GDM1 (cell line): ENCODE measurements at places on chromosomes 2 and 18.
A peak's percentile ranks its signal among the peaks of the same experiment; 100 is the strongest.

GRCh38 chr2:102190430-102191107, 3.7 kb downstream of the IL1RL2 start:
- no peak for DNase-seq

DNA sequence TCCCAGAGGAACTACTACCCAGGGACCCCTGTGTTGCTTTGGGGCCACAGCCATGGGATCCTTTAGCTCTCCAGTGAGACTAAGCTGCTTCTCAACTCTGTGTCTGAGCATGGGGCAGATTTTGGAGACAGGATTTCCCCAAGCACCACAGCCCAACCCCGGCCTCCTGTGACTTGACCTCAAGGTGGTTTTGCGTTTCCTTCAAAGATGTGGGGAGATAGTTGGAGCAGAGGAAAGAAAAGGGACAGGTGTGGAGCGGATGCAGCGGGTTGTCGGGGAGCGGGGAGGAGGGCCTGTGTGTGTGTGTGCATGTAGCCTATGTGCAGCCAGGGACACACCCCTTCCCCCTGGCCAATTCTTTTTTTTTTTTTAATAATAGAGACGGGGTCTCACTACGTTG, 10.2 kb downstream of the ARID5A start:
- DNase-seq, result no peak

GRCh38 chr18:67215686-67216085, 300.8 kb downstream of the DSEL start:
- DNase-seq, result no peak

- DNase-seq, result no peak
Measured at GRCh38 chr2:195663007-195663406, 6.0 kb downstream of the SLC39A10 start.

GRCh38 chr2:177143444-177143843, 69.2 kb upstream of the HNRNPA3 start:
- DNase-seq, result peak; percentile 55

DNA sequence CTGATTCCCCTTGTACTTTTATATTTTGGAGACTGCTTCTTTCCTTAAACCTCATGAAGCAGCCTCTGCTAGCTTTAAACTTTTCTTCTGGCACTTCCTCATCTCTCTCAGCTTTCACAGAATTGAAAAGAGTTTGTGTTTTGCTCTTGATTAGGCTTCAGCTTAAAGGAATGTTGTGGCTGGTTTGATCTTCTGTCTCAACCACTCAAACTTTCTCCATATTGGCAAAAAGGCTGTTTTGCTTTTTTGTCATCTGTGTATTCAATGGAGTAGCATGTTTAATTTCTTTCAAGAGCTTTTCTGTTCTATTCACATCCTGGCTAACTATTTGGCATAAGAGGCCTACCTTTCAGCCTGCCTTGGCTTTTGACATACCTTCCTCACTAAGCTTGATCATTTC, 36.3 kb upstream of the MSTN start:
- no peak for DNase-seq

- DNase-seq, result no peak
Measured at GRCh38 chr2:239177908-239178307, 222.9 kb downstream of the HDAC4 start.

GRCh38 chr2:215635071-215635787, 199.4 kb upstream of the FN1 start:
- no peak for DNase-seq

DNA sequence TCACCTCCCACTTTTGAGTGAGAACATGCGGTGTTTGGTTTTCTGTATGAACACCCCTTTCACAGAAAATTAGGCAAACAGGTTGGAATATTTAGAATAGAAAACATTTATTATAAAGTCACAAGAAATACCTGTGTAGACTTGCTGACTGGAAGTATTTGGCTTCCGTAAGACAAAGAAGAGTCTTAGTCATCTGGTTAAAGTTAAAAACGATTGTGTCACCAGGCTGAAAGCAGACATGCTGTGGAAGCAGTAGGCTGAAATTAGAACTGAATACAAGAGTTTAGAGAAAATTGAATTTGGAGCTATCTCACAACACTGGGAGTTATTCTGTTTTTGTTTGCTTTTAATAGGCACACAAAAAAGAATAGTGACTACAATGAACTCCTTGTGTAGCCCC, 16.2 kb upstream of the CLASP1 start:
- DNase-seq, result no peak

DNA sequence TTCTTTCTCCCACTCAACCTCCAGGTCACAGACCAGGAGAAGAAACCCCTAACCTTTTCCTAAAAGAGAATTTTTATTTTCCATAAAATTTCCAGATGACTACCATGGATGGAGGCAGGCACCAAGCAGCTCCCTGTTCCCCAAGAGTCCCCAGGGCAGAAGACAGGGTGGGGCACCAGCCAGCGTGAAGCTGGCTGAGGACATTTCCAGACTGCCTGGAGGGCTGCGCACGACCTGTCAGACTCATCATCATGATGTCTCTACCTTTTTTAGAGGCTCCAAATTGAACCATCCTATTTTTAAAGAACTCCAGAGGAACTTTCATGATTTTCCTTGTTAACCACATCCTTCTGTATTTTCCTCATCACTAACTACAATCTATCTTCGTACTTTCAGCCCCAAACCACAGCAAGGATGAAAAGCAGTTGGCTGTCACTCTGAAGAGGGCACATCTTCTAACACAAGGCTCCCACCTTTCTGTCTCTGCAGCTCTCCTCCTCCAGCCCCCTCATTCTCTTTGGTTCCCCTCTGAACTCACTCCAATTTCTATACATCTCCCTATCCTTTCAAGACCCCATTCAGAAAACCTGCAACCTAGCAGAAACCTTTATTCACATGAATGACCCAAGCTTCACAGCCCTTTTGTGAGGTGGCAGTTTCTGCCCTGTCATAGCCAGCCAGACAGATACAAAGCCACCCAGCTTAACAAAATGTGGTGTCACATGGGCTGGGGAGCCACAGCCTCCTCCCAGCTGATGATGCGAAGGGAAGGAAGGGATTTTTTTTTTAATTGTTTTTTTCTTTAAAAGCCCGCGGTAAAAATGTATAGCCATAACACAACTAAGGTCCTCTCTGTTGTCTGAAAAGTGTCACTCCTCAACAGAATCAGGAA, 11.1 kb downstream of the AMMECR1L start:
- DNase-seq, result no peak

DNA sequence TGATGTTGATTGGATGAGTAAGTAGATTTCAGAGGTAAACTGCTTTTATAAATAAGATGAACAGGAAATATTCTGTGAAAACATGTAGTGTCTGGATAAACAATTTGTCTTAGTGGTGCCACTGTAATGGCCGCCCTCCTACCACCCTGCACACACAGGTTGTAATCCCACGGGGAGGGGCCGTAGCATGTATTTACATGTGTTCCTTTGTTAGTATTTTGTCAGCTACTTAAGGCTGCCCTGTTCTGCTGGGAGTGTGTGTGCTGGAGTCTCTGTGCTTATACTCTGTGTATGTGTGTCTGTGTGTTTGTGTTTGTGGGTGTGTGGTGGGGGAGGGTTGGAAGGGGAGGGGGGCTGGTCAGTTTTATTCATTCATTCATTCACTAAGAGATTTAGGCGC, 5.1 kb downstream of the TSHZ1 start:
- no peak for DNase-seq

DNA sequence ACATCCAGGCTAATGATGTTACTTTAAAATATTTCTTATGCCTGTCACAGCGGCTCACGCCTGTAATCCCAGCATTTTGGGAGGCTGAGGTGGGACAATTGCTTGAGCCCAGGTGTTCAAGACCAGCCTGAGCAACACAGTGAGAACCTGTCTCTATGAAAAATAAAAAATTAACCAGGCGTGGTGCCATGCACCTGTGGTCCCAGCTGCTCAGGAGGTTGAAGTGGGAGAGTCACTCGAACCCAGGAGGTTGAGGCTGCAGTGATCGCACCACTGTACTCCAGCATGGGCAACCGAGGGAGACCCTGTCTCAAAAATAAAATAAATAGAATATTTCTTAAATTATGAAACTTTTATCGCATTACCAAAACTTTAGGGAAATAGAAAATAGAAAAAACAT, 28.1 kb upstream of the ACTR3 start:
- DNase-seq, result no peak

- DNase-seq, result no peak
Measured at GRCh38 chr2:54176577-54176976, 61.2 kb downstream of the ACYP2 start.

DNA sequence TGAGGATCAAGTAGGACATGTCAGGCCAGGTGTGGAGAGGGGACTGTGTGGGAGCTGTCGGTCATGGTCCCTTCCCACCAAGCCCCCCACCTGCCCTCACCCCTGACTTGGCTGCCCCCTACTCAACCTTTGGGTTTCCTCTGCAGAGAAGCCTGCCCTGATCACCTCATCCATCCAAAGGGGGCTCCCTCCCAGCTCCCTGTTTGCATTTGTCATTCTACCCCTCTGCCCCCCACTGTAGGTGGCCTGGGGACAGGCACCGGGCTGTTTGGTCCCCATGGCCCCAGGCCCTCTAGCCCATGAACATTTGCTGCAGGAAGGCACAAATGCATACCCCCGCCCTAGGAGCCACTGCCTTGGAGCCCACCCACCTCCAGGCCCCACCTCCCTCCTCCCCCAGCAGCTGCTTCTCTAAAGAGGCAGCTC, 115.0 kb downstream of the SMAD7 start:
- no peak for DNase-seq

- DNase-seq, result no peak
Measured at GRCh38 chr2:55846426-55846825, 77.2 kb downstream of the EFEMP1 start.

DNA sequence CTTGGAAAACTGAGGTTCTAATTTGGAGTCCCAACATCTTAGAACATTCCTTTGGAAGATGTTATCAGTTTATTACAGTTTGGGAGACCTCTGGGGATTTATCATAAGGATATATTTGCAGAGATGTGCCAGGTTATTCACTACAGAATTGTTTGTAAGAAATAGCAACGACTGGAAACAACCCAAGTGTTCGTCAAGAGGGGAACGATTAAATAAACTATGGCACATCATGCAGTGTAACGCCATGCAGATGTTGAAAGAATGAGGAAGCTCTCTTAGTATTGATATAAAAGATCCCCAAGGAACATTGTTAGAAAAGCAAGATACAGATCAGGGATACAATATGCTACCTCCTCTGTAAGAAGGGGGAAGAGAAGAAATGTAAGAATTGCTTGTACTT, 210.6 kb downstream of the TMEM247 start:
- no peak for DNase-seq

- no peak for DNase-seq
Measured at GRCh38 chr2:164780611-164781178, 60.9 kb downstream of the COBLL1 start.
